ENCODE measurements at places on chromosomes 16 and 17. TPM values are rescaled to one million over a fixed set of nuclear protein-coding genes. Genes with fewer than 3 reads are reported as not detected.

Gene TNP2
- polyA plus RNA-seq = not detected

Gene TBC1D3K
- polyA plus RNA-seq = not detected

Gene HSD11B2
- 9.7 TPM for polyA plus RNA-seq

Gene TBC1D3B
- polyA plus RNA-seq = 3.1 TPM

Gene CRYBA1
- polyA plus RNA-seq = not detected

Gene SEZ6L2
- 16.8 TPM for polyA plus RNA-seq

Gene RNF157
- polyA plus RNA-seq = 18.1 TPM

Gene MMP28
- polyA plus RNA-seq = 18.6 TPM

Gene SRCIN1
- 0.54 TPM for polyA plus RNA-seq

Gene SPIRE2
- 41.9 TPM for polyA plus RNA-seq

Gene CLEC3A
- not detected for polyA plus RNA-seq

Gene CIAO2B
- 274 TPM for polyA plus RNA-seq

Gene TPSG1
- polyA plus RNA-seq = 40.9 TPM

Gene AOC3
- polyA plus RNA-seq = 30.0 TPM

Gene APOH
- not detected for polyA plus RNA-seq

Gene NKD1
- 0.22 TPM for polyA plus RNA-seq

Gene TBC1D16
- polyA plus RNA-seq = 1.6 TPM

Gene KPNA2
- polyA plus RNA-seq = 41.3 TPM

Gene PRAC1
- not detected for polyA plus RNA-seq

Gene SLC12A3
- 0.04 TPM for polyA plus RNA-seq

Gene OR4D1
- 0.03 TPM for polyA plus RNA-seq

Gene DNASE1L2
- 3.8 TPM for polyA plus RNA-seq

Gene TBC1D3E
- polyA plus RNA-seq = 10.3 TPM

Gene EVPLL
- 0.54 TPM for polyA plus RNA-seq

Gene ERCC4
- polyA plus RNA-seq = 0.81 TPM

Gene DLX4
- polyA plus RNA-seq = not detected

Gene PNPO
- polyA plus RNA-seq = 20.8 TPM

Gene COL1A1
- 2.2 TPM for polyA plus RNA-seq

Gene TEKT1
- not detected for polyA plus RNA-seq

Gene WNT9B
- 0.63 TPM for polyA plus RNA-seq

Gene CIAPIN1
- 44.7 TPM for polyA plus RNA-seq

Gene NMT1
- polyA plus RNA-seq = 95.1 TPM

Gene OR2C1
- polyA plus RNA-seq = 0.04 TPM

Gene KRT222
- 2.2 TPM for polyA plus RNA-seq

Gene FLYWCH1
- 14.7 TPM for polyA plus RNA-seq

Gene SBK1
- polyA plus RNA-seq = under 0.01 TPM

Gene ZNF750
- polyA plus RNA-seq = 0.27 TPM

Gene SKAP1
- 8.1 TPM for polyA plus RNA-seq

Gene PTX4
- not detected for polyA plus RNA-seq

Gene KCNJ16
- polyA plus RNA-seq = 0.07 TPM

Gene RASL10B
- 0.27 TPM for polyA plus RNA-seq

Gene ARL6IP1
- polyA plus RNA-seq = 212 TPM

Gene CMTM4
- 54.3 TPM for polyA plus RNA-seq

Gene KRT20
- 66.8 TPM for polyA plus RNA-seq

Gene PDILT
- not detected for polyA plus RNA-seq

Gene ITGAL
- 1.1 TPM for polyA plus RNA-seq
